ENCODE measurements at places on chromosomes 11 and 22.

DNA sequence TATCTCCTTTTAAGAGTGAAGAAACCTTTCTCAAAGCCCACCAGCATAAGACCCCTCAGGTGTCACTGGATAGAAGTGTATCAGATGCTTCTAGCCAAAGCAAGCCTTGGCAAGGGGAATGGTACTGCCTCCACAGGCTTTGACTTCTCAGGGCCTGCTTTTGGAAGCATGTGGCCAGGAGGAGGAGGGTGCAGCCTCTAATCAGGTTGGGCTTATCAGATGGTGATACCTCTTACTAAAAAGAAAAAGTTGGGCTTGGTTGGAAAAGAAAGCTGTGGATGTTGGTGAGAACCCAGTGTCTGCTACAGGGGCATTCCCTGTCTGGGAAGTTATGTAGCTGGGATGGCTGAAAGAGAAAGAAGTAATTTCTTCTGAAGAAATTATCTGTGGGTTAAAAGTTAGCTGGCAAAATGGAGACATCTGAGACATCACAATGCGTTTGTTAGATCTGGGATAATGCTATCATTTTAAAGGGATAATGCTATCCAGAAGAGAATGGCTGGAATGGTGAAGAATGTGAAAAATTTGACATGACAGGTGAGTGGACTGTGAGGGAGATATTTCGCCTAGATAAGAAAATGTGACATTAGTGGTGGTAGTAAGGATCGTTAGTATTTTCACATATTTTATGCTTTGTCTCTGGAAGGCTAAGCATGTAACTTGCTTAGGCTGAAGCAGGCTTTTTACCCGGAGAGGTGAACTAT, 7.2 kb downstream of the APLP2 start:
- DNase-seq, result no peak

DNA sequence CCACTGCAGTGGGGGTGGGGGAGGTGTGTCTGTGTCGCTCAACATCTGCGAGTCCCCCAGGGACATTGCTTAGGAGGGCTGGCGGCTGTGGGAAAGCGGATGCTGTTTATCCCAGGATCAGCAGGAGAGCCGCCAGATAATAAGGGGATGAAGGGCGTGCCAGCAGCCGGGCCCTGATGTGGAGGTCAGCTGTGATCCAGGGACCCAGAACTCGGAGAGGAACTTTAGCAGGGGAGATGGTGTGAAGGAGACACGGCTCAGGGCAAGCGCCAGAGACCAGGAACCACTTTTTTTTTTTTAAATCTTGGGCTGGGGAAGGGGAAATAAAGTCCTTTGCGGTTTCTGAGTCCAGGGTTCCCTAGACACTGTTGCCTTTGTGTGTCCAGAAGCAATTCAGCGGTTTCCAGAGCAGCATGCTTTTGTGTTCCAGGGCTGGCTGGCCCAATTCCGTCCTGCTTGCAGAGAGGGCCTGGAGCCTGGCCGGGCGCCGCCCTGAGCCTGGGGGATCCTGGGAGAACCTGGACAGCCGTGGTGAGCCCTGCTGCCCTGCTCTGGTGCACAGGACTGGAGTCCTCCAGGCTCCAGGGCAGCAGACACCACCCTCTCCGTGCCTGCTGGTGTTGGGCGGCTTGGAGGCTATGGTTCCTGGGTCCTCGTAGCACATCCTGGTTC, at the start of gene GRAMD4:
Gene GRAMD4 (plus strand): TSS at position 557 of the 672 bp plus-strand sequence. CDS start 6,414 bp downstream, outside the sequence.
- DNase-seq, result no peak

DNA sequence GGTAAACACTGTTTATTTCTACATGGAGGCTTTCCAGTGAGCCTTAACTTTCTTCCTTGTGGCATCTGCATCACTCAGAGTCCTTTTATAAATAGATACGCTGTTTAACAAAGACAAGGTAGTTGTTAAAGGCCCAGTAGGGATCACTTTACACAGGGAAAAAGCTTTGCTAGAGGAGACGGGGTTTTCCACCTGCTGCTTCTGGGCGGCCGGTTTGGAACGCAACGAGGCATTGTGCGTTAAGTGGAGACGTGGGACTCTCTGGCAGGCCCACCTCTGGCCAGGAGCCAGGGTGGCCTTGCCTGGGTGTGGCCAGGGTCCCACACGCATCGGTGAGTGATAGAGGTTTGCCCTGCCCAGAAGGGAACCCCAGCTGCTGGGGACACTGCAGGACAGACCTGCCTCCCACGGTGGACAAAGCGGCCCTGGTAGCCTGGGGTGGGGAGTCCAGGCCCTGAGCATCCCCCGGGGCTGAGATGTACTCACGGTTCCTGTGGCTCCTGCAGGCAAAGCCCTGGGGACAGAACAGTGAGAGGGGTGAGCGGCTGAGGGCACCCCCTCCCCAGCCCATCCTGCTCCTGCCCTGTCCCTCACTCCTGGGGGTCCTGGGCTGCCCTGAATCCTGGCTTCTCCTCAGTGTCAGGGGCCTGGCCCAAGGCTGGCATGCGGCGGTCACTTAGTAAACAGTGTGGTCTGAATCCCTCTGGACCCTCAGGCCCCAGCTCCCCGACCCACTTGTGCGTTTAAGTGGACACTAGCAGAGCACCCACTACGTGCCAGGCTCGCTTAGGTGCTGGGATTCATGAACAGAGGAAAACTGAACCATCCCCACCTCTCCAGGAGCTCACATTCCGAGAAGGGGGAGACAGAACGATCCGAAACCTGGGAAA, 4.2 kb downstream of the IL17REL start:
- DNase-seq, result no peak

DNA sequence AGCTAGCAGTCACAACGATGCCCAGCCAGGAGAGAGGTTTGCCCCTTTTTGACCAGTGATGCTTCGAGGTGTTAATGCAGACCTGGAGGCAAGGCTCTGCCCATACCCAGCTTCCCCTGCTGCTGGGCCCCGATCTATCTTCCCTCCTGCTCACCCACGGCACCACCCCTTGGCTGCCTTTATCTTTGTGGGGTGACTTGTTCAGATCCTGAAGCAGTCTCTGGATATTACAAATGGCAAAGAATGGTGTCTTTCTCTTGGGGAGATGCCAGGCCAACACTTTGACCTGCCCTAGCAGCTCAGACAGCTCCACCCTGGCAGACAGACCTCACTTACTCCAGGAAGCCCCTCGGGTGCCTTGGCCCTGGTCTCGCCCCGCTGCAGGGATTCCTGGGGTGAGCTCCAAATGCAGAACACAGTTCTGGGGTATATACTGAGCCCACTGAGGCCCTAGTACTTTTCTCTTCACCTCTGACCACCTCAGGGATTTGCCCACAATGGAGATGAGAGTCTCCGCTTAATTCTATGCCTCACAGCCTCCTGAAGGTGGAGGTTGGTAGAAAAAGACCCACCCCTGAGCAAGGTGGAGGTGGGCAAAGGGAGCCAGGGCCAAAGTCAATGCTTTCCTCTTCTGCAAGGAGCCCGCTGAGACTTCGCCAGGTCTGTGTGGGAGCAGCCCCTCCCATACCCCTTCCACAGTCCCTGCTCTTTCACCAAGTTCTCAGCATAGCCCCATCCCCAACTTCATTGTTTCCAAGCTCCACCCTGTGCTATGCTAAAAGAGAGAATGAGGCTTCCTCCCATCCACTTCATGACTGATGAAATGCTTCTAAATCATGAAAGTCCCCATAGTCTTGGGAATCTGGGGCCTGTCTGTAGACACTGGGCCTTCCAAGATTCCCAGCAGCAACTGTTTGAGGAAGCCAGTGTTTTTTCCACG, 11.1 kb upstream of the ST3GAL4 start:
- DNase-seq, result no peak

DNA sequence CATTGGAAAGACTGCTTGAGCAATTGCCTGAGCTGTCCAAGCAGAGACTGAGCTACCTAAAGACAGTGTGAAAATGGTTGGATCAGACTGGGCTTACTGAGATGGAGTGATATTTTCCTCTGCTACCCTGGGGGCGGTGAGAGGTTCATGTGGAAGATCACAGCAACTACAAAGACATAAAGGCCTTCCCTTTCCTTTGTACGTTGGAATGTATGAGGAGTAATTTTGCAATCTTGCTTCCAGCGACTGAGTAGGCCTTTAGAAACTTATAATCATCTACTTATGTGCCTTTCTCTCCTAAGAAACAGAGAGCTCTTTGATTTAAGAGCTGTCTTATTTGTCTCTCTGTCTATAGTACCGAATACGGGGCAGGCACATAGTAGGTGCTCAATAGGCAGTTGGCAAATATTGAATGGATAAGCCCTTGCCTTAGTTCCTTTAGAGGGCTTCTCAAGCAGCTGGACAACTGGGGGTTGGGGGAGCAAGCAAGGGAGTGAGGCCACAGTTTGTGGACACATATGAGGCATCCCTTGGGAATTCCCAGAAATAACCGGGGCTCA, 2.4 kb upstream of the HEPACAM start:
- no peak for DNase-seq

DNA sequence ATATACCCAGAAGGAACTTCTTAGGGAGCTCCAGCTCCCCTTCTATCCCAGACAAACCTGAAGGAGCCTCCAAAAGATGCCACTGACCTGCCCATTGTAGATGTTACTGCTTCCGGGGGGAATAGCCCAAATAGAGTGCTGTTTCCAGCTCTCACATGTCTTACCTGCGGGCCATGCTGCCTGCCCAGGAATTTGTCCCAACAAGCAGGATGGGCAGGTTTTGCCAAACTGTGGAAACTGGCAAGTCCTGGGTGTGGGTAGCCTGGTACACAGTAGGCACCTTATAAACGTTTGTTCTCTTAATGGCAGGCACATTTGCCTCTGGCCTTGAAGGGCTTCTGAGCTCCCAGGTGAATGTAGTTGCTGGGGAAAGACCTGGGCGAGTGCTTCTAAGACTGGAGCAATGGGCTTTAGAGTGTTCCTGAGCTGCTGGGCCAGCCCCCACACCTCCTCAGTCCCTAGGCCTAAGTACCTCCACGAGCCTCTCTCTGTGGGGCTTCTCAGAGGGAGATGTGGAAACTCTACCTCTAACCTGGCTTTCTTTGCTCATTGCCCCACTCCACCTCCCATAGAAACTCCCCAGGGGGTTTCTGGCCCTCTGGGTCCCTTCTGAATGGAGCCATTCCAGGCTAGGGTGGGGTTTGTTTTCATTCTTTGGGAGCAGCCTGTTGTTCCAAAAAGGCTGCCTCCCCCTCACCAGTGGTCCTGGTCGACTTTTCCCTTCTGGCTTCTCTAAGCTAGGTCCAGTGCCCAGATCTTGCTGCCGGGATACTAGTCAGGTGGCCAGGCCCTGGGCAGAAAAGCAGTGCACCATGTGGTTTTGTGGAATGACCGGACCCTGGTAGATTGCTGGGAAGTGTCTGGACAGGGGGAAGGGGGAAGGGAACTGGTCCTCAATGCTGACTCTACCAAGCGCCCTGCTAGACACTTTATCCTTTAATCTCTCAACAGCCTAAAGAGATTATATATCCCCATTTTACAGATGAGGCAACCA, 37.2 kb downstream of the LIMK2 start:
- DNase-seq, result no peak

DNA sequence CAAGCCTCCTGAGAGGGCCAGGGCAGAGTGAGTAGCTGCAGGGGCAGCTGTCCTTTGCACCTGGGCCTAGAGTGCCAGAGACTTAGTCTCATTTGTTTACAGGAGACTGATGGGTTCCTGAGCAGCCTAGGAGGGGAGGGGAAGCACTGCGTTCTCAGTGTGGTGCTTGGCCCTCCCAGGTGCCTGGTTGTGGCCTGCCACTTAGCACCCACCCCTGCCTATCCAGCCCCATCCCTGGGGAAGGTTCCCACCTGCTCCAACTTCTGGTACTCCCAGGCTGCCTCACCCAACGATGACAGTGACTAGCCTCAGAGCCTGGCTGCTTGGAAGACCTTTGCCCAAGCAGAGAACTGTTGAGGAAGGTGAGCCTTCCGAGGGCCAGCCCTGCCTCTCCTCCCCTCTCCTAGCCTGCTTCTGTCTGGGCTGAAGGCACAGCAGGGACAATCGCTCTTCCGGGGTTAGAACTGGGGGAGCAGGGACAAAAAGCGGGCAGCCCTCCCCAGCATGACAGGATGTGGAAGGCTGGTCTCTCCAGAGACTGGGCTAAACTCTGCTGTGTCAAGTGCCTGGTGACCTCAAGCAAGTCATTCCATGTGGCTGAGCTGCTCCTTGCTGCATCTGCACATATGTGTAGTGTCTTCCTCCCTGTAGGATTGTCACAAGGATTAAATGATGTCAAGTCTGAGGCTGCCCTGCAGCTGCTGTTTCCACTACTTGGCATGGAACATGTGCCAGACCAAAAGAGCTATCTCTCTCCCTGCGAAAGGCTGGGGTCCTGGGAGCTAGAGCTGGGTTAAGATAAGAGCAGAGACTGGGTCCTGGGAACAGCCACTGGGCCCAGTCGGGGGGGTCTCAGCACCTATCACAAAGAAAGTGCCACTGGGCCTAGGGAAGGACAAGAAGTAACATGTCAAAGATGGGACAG, 9.9 kb downstream of the KCNQ1OT1 start:
- DNase-seq, result no peak

DNA sequence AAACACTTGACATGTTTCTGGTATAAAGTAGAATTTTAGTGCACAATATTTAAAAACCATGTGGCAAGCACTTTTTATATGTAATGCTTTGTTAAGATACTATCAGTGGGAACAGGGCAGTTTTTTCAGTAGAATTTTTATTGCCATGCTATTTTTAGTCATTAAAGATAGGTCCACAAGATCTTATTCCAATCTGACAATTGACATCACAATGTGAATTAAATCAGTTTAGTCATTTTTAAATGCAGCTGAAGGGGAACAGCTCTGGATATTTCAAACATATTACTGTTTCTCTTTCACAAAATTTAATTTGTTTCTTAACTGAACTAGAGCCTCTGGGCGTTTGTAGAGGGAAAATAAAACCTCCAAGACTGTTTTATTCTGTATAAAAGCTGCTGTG, 194.1 kb downstream of the MSANTD4 start:
- no peak for DNase-seq

GRCh38 chr11:26649884-26650283, 72.0 kb downstream of the SLC5A12 start:
- DNase-seq, result no peak

DNA sequence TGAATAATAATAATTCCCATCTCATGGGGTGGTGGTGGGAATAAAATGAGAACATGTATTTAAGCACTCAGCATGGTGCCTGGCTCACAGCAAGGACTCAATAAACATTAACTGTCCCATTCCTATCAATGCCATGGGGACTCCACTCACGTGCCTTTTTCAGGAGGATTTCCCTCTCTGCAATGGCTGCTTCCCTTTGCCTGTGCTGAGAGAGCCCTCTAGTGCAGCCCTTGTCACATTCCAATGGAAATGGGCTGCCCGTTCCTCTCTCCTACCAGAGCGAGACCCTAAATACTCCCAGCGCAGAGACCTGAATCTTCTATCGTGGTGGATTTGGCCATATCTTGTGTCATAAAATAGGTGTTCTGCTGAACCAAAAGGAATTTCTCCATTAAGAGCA, 621.5 kb upstream of the B3GAT1 start:
- DNase-seq, result no peak
